Urinary bladder (tissue), 4 donors: ENCODE measurements at places on chromosomes 16 and 17. TPM values are rescaled to one million over a fixed set of nuclear protein-coding genes. Genes with fewer than 3 reads are reported as not detected.

KRT222 gene
- 1.1 TPM for total RNA-seq

- DNase-seq = no peak
These were observed 26.2 kb downstream of the USP43 start for GRCh38 chr17:9671559-9671958.

MSLN gene
- 0.74 TPM for total RNA-seq

GRCh38 chr17:9802294-9802693, 10.9 kb upstream of the DHRS7C start:
- no peak for DNase-seq

DNA sequence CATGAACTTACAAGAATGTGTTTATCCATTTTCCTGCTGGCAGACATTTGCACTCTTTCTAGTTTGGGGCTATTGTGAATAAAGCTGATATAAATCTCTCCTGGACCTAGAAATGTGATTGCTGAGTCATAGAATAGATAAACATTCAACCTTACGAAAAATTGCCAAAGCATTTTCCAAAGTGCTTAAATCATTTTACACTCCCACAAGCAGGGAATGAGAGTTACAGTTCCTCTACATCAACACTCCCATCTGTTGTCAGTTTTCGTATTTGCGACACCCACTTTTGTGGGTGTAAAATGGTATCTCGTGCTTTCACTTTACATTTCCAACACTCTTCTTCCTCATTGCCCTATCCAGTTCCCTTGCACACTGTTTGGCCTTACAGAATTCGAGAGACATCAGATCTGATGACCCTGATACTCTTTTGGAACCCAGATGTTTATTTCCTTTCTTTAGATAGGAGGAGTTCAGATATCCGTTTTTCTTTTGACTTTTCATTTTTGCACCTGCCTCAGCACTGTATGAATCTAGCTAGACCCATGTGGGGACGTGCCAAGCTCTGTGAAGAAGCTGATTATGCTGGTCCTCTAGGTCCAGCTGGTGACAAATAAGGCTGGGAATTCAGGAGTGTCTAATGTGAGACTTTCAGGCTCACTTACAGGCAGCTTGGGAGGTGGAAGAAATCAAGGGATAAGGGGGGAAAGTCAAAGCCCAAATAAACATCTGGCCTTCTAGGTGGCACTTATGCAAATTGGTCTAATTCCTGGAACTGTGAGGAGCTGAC, 14.0 kb downstream of the SOX9 start:
- DNase-seq = no peak

ALDH3A2 gene
- total RNA-seq = 92.0 TPM

GRCh38 chr17:19290066-19290705, 53.0 kb downstream of the EPN2 start:
- DNase-seq = no peak

DNA sequence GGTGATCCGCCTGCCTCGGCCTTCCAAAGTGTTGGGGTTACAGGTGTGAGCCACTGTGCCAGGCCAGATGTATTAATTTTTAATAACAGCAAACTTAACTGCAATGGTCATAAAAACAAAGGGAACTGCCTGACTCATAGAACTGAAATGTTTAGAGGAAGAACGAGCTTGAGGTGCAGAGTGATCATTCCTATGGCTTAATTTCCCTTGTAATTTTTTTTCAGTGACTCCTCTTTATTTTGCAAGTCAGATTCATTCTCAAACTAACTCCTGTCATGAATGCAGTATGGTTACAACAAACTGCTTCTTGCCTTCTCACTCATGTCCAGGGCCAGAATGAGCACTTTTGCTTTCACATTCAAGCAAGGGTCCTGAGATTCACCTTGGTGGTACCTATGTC, 231.3 kb downstream of the HAPSTR1 start:
- DNase-seq = no peak

DNA sequence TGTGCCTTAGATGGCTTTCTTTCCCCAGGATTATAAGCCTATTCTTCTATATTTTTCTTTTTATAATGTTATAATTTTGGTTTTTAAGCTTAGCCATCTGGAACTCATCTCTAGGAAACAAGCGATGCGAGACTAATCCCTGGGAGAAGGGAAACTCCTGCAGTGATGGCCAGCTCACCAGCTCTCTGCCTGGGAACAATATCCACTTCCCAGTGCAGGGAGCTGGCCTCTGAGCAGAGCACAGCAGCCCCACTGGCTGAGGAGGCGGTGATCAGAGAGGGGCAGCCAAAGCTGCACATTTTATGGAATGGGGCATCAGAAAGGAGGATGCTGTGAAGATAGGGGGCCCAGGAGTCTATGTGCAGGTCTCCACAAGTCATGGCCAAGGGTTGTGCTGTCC, 183.3 kb downstream of the LGALS9B start:
- DNase-seq = no peak

DNA sequence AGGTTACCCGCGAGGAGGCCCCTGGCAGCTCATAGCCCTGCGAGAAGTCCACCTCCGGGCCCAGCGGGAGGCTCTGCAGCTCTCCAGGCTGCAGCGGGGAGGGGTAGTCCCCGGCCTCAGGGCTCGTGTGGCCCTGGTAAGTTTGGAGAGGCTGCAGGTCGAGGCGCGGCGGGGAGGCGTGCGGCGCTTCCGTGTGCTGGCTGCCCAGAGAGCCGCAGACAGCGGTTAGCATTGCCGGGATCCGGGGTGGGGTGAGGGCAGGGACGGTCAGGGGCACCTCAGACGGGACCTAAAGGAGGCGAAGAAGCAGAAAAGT, 2.8 kb downstream of the SP6 start:
- no peak for DNase-seq

- no peak for DNase-seq
These were observed 59.4 kb downstream of the NUP93 start for GRCh38 chr16:56789360-56789759.

TNK1 gene
- total RNA-seq = 1.2 TPM

- no peak for DNase-seq
These were observed 7.9 kb upstream of the PAM16 start for GRCh38 chr16:4358831-4359561.

DNA sequence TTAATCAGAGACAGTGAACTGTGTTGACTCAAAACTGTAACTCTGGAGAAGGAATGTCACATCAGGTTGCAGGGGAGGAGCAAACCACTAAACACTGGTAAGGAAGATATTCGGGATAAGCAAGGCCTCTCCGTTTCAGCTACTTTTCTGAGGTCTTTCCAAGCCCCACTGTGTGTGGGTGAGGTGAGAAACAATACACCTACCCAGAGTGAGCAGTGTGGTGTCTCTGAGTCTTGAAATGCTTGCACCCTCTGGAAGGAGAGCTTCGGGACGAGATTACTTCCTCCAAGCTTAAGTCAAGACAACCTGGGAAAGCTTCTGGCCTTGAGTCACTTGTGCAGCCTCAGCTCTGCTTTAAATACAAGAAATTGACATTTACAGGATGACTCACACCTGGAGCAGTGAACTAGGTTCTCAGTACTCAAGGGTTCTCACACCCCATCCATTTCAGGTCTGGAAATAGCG, 2.5 kb upstream of the MAP3K14 start:
- DNase-seq = no peak

DNA sequence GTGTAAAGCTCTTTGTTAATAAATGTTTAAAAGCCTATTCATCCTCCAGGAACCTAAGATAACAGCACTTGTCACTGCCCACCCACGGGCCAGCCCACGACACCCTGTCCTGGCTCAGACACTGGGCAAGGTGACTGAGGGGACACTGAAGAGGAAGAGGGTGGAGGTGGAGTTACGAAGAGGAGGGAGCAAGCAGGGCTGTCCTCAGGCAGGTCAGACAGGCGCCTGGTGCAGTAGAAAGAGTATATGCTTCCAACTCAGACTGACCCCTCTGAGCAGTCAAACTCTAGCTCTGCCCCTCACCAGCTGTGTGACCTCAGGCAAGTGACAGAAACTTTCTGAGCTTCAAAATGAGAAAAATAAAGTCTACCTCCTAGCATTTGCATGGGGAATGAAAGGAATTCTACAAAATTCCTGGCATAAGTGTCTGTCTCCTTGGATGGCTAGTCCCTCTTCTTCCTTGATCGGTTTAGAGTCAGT, 22.8 kb downstream of the TEX2 start:
- DNase-seq = no peak

DNA sequence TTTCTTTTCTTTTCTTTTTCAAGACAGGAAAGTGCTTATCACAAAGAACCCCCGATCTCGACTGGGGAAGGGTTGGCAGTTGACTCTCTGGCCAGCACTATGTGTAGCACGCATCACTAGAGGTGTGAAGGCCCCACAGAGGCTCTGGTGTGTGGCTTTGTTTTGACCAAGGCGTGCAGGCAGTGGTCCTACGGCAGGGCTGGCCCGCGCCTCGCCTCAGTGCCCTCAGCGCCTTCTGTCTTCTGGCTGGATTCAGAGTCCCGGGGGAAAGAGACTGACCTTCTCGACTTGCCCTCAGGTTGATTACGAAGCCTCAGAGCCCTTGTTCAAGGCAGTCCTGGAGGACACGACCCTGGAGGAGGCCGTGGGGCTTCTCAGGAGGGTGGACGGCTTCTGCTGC, 18.7 kb downstream of the SGSH start:
- no peak for DNase-seq

DNA sequence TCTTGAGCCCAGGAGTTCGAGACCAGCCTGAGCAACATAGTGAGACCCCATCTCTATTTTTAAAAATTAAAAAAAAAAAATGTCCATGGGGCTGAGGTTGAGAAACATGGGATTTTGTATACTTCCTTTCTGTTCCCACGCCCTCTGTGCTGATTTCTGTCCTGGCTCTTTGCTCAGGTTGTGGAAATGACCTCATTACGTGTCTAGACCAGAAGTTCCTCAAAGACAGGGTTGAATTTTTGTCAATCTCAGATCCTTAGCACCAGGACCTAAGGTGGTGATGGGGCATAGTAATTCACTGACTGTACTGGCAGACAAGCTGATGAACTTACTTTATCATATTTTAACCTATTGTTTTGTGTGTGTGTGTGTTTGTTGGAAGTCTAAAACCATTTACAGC, 11.2 kb upstream of the HNF1B start:
- DNase-seq = no peak

- DNase-seq = no peak
These were observed 108.5 kb upstream of the CCL2 start for GRCh38 chr17:34146440-34147043.

- DNase-seq = no peak
These were observed 16.7 kb downstream of the DNAJC7 start for GRCh38 chr17:42000413-42001133.

DNA sequence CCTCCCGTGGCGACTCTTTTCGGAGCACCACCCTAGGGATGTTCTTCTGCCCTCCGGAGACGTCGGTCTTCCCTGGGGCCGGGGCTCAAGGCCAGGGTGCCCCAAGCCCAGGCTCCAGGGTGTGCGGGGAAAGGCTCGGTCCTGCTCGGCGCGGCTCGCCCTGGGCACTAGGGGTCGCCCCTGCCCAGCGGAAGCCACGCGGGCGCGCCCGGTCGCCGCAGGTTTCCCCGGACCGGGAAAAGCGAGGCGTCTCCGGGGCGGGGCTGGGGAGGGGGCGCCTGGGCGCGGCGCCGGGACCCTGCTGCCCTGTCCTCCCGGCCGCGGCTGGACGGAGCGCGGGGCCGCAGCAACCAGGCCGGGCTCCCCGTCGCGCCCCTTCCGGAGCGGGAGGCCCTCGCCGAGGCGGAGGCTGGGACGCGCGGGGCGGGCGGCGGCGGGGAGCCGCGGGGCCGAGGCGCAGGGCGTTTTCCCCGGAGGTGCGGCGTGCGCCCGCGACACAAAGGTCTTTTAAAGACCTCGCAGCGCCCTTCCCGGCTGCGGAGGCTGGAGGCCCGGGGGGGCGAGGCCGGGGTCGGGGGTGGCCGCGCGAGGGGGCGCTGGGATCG, 76.4 kb downstream of the MRC2 start:
- no peak for DNase-seq

DNA sequence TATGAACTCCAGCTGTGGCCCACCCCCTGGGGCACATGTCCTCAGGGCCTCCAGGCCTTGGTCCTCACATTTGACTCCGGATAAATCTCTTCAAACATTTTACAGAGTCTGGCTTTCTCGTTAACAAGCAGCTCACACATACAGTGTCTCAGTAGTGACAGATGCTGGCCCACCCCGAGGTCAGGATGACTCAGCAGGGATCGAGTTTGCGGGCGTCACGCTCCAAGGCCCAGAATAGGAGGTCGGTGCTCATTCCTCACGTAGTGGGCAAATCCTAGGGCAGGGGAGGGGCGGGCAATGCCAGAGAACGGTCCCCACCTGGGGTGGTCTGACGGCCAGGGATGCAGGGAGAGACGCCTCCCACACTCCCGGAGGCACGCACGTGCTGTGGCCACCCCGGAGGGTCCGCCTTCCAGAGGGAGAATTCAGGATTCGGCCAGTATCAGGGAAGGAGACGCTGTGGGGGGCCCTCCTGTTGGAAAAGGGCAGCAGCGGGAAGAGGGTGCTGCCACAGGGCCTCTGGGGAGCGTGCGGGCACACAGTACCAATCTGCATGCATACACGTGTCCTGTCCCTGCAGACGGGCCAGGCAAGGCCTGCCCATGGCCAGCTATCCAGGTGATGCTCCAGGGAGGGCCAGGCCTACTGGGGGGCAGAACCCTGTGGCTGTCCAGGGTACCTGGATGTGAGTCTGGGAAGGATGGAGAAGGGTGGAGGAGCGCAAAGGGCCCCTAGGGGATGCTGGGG, 8.6 kb downstream of the SLC7A5 start:
- no peak for DNase-seq

CHST6 gene
- 1.7 TPM for total RNA-seq
